ENCODE measurements at places on chromosomes 11 and 22.
A peak's percentile ranks its signal among the peaks of the same experiment; 100 is the strongest.

GRCh38 chr11:123183391-123184099 lies 11.5 kb downstream of the CLMP start:
- no peak for DNase-seq

DNA sequence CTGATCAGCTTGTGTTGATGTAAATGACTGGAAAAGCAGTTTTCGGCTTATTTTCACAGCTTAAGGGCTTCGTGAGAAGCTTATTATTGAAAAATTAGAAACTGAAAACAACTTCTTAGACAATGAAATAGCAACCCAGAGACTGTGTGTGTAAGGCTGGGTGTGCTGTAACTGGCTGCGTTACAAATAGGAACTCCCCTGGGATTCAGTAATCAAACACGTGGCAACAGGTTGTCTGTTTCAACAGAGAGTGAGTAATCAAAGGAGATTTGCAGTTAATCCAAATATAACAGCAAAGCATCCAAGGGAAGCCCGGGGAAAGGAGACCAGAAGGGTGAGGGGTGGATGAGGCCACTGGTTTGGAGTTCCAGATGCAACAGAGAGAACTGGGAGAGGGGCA lies 19.2 kb downstream of the NTM start:
- DNase-seq, result no peak

DNA sequence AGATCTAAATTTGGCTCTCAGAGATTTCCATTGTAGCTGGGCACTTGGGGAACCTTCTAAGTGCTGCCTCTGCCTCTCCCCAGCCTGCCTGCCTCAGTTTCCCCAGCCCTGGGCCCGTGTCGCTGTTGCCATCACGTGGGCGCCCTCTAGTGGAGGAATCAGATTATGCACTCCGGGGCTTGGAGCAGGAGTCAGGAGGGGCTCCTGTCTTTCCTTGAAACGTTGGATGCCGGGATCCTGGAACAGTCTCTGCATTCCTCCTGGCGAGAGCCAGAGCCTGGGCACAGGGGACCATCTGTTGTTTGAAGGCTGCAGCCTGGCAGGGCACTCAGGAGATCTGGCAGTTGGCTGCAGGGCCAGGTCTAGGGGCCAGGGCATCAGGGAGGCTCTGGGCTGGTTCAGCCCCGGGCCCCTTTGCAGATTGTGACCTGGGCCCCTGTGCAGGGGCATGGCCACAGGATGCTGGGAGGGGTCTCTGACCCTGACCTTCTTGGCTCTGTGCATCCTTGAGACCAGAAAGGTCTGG lies 71.6 kb downstream of the LRP5 start:
- peak; percentile 82 for DNase-seq

- DNase-seq, result peak; percentile 76
Measured at GRCh38 chr11:6618117-6619003, 862 bp downstream of the TPP1 start.

- no peak for DNase-seq
Measured at GRCh38 chr11:102168481-102168880, 58.2 kb downstream of the YAP1 start.

DNA sequence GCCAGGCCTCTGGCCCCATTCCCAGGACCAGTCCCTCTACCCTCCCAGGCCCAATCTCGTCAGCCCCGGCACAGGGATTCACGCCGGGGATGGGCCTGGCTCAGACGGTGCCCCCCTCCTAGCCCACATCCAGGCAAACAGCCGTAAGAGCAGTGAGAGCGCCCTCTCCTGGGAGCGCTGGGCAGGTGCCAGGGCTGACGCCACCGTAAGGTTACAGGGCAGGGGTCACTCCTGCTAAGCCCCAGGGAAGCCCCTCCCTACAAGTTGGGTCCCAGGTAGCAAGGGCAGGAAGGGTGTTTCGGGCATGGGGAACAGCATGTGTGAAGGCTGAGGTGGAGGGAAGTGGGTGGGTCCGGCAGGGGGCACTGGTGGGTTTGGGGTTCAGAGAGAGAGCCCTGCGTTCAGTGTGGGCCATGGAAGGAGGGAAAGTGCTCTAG lies 19.2 kb upstream of the PPARA start:
- no peak for DNase-seq

GRCh38 chr11:67648140-67648795 lies 2.3 kb downstream of the ACY3 start:
- no peak for DNase-seq

DNA sequence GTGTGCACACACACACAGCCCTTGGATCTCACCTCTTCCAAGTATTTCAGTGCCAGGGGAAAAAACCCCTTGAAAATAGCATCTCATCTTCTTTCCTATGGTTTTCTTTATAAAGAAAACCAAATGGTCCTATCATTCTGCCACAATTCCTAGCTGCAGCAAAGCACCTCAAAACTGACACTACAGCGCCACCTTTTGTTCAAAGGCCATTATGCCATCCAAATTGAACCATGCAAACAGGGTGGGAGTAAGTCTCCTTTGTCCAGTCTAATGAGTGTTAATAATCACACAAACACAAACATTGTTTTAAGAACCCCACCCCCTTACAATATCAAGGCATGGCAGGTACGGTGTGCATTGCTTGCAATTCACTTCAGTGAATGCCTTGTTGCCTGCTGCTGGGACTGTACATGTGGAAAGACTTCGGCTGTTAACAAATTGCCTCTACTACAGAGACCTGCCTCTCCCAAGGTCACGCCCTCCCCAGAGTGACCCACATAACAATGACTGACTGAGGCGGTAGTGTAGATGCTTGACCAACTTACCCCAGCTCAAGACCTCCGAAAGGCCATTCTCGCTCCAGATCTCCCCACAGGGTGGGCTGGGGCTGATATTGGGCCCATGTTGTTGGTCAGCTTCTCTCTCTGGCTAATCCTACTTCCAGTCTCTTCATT lies 31.7 kb downstream of the FAM181B start:
- peak; percentile 51 for DNase-seq

DNA sequence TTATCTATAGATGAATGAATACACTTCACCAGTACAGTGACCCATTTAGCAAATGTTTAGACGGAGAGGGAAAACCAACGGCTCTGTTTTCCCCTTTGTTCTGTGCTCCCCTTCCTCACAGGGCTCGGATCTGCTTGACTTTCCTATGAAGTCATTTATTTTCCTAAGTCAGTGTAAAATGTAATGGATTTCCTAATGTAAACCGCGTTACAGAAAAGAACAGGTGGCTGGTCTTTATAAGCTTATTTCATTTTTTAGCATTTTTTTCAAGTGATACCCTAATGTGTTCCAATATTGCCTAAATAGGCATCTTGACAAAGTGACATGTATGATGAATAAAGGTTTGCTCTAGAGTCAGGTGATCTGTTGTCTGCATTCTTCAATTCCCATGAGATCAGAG lies 207.5 kb downstream of the PGR start:
- DNase-seq, result no peak

DNA sequence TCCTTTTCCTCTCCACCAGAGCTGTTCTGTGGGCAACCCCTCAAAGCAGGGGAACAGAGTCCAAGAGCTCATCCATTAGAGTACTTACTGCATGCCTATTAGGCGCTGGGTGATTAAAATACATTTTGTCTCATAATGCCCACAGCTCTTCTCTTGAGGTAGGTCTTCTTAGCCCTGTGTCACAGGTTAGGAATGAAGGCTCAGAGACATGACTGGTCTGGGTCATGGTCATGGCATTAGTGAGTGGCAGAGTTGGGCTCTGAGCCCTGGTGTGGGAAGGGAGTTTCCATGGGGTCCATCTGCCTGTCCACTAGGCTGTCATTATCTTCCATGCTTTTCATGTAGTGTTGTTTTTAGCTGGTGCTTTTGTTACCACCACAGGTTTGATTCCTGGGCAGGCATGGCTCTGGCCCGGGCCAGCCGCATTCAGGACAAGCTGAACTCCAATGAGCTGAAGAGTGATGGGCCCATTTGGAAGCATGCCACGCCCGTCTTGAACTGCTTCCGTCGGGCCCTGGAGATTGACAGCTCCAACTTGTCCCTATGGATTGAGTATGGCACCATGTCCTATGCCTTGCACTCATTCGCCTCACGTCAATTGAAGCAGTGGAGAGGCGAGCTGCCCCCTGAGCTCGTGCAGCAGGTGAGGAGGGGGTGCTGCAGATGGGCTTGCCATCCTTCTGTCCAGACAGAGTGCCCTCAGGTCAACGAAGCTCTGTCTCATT lies 76.1 kb downstream of the CABIN1 start:
- no peak for DNase-seq

GRCh38 chr11:44315947-44316658 lies 6.2 kb upstream of the ALX4 start:
- DNase-seq, result peak; percentile 76

DNA sequence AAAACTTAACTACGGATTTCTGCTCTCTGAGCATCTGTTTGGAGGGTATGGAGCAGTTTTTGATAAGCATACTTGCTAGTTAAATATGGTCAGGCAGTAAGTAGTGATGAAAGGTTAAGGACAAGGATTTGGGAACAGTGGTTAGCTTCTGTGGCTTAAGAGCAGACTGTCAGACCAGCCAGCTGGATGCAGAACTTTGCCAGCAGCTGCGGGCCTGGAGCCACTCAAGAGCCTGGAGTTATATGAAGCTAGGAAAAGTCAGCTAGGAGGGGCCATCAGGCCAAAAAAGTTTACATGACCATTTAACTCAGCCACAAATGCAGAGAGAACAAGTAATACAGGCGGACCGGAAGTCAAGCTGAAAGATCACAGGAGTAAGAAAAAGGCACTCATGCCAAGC lies 1817.7 kb downstream of the LRRC4C start:
- no peak for DNase-seq

DNA sequence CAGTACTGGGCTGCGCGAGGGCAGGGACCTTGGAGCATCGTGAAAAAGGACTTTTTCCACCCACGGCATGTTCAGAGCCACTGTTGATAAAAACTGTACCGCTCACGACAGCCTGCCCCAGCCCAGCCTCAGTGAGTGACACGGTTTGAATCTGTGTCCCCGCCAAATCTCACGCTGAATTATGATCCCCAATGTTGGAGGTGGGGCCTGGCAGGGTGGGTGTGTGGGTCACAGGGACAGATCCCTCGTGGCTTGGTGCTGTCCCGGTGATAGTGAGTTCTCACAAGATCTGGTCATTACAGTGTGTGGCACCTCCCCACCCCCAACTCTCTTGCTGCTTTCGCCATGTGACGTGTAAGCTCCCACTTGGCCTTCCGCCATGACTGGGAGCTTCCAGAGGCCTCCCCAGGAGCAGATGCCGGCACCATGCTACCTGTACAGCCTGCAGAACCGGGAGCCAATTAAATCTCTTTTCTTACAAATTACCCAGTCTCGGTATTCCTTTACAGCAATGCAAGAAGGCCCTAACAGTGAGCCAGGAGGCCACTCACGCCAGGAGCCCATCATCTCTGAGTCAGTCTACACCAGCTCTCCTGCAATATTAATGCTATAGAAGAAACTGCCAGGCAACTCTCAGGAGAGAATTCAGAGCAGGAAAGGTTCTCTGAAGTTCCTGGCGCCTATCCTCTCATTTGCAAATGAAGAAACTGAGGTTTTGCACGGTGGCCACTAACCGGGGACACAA lies 1.3 kb downstream of the TOLLIP start:
- peak; percentile 15 for DNase-seq

Data from adipocyte (in vitro differentiated cells).